Activated CD8-positive, alpha-beta T cell treated with anti-CD3 and anti-CD28 coated beads for 36 hours (primary cell): ENCODE measurements at places on chromosomes 4 and X. TPM values are rescaled to one million over a fixed set of nuclear protein-coding genes. Genes with fewer than 3 reads are reported as not detected.

GRCh38 chrX:12065251-12065650 lies 73.0 kb upstream of the FRMPD4 start:
- H3K27ac ChIP-seq: no peak overlapping the region
- H3K4me1 ChIP-seq: no peaks in the 10 kb centered on the region
- DNase-seq: no peak
- H3K27me3 ChIP-seq: peaks cover 8% of the 10 kb centered on the region
- H3K36me3 ChIP-seq: no peaks in the 10 kb centered on the region

Gene TMPRSS11B
- total RNA-seq: not detected

DNA sequence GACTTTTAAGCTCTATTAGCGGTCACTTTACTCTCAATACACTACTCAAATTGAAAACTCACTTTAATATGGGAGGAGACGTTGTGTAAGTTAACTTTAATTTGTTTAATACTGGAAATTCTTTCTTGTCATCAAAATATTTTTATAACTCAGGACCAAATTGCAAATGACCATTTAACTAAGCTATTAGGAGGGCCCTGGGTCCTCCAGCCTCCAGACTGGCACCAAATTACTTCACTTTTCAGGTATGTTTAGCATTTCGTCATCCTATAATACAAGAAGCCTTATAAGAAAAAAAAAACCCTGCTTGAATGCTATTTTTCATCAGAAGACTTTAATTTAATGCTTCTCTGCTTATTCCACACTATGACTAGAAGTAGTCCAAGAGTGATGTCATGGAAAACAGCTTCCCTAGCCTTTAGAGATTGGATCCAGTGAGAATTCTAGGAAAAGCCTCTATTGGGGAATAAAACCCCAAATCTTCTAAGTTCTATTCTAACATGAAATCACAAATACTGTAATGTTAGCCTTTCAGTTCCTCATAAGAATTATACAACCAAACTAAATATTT lies 6.6 kb downstream of the KLHL15 start:
- no peaks in the 10 kb centered on the region for H3K27me3 ChIP-seq
- peaks cover 21% of the 10 kb centered on the region for H3K36me3 ChIP-seq
- peak overlapping the region; percentile 49 for H3K4me3 ChIP-seq

DNA sequence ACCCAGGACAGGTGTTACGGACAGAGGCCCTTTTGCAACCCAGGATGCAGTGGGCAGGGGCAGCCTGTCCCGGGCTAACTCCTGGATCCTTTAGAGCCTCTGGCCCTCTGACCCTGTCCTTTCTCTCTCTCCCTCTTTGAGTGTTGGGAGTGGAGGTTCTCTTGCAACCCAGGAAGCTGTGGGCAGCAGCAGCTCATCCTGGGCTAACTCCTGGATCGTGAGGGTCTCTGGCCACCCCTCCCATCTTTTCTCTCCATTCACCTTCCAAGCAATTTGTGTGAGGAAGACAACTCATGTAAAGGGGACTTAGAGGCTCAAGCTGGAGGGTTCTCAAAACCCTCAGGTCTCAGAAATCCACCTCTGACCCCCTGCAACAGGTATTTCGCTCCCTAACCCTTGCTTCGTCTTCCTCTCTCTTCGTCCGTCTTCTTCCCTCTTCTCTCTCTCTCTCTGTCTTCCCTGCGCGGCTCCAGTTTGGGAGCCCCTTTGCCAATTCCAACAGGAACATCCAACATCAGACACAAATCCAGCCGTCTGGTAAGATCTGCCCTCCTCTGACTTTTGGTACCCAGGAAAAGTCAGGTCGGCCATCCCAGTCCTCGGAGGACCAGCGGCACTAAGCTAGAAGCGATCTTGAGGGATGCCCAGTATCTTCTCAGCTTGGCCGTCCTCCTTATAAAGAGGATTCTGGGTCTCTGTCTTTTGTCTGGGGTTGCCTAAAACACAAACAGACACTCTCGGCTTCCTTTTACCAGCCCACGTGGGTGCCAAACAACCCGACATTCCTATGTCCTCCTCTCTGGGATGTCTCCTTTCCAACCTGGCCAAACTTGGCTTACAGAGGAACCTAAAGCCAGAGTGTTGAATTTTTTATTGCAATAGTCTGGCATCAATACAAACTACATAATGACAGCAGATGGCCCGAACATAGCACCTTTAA lies 7.9 kb downstream of the ASMTL start:
- H3K4me1 ChIP-seq: peaks cover 22% of the 10 kb centered on the region
- peak overlapping the region; percentile 5 for H3K27ac ChIP-seq
- no peak for DNase-seq
- no peaks in the 10 kb centered on the region for H3K27me3 ChIP-seq

GRCh38 chr4:94571715-94572114 lies 120.0 kb downstream of the PDLIM5 start:
- H3K36me3 ChIP-seq: no peaks in the 10 kb centered on the region
- H3K27me3 ChIP-seq: no peaks in the 10 kb centered on the region
- H3K27ac ChIP-seq: no peak overlapping the region
- no peak overlapping the region for H3K4me3 ChIP-seq
- H3K4me1 ChIP-seq: peaks cover 4% of the 10 kb centered on the region
